ENCODE measurements at places on chromosomes 3 and 15.

GRCh38 chr3:113685124-113685523 is 11.3 kb downstream of the USF3 start:
- DNase-seq, result no peak

- no peak for DNase-seq
Measured at GRCh38 chr3:157166561-157166960, 6.6 kb upstream of the CCNL1 start.

- DNase-seq, result no peak
Measured at GRCh38 chr3:188092648-188093047, 61.3 kb upstream of the LPP start.

GRCh38 chr3:59545374-59545773 is 495.5 kb upstream of the CFAP20DC start:
- DNase-seq, result no peak

- DNase-seq, result no peak
Measured at GRCh38 chr3:197076415-197076814, 46.8 kb upstream of the MELTF start.

Measured in RWPE2 (cell line).